Ovary (tissue), 10 donors: ENCODE measurements at places on chromosomes 5 and 9. TPM values are rescaled to one million over a fixed set of nuclear protein-coding genes. Genes with fewer than 3 reads are reported as not detected.

GRCh38 chr5:54186912-54187445 lies 123.4 kb downstream of the ARL15 start:
- H3K27ac ChIP-seq: no peak overlapping the region
- no peak overlapping the region for H3K4me3 ChIP-seq
- H3K36me3 ChIP-seq: no peaks in the 10 kb centered on the region
- no peaks in the 10 kb centered on the region for H3K27me3 ChIP-seq
- H3K4me1 ChIP-seq: no peaks in the 10 kb centered on the region
- DNase-seq: no peak

- H3K27ac ChIP-seq: no peak overlapping the region
- H3K36me3 ChIP-seq: no peaks in the 10 kb centered on the region
- H3K4me1 ChIP-seq: no peaks in the 10 kb centered on the region
- H3K4me3 ChIP-seq: no peak overlapping the region
- DNase-seq: no peak
Measured at GRCh38 chr5:72951671-72952468, 4.0 kb upstream of the FCHO2 start.

CORO2A gene
- total RNA-seq: 0.13 TPM

SCGB3A2 gene
- total RNA-seq: not detected

- no peaks in the 10 kb centered on the region for H3K27me3 ChIP-seq
- no peak overlapping the region for H3K4me3 ChIP-seq
- no peaks in the 10 kb centered on the region for H3K4me1 ChIP-seq
- no peak for DNase-seq
Measured at GRCh38 chr5:56517011-56517416, 283.9 kb upstream of the ANKRD55 start.

GRCh38 chr5:169162407-169162806 lies 138.5 kb downstream of the SLIT3 start:
- H3K36me3 ChIP-seq: no peaks in the 10 kb centered on the region
- no peak overlapping the region for H3K27ac ChIP-seq
- peaks cover 6% of the 10 kb centered on the region for H3K4me1 ChIP-seq
- H3K4me3 ChIP-seq: no peak overlapping the region

CREBRF gene
- 31.3 TPM for total RNA-seq

- no peak overlapping the region for H3K4me3 ChIP-seq
- no peaks in the 10 kb centered on the region for H3K36me3 ChIP-seq
- no peak overlapping the region for H3K27ac ChIP-seq
- no peak for DNase-seq
- H3K27me3 ChIP-seq: no peaks in the 10 kb centered on the region
Measured at GRCh38 chr5:35781181-35781790, 75.4 kb upstream of the IL7R start.

EXOSC2 gene
- total RNA-seq: 33.8 TPM

DNA sequence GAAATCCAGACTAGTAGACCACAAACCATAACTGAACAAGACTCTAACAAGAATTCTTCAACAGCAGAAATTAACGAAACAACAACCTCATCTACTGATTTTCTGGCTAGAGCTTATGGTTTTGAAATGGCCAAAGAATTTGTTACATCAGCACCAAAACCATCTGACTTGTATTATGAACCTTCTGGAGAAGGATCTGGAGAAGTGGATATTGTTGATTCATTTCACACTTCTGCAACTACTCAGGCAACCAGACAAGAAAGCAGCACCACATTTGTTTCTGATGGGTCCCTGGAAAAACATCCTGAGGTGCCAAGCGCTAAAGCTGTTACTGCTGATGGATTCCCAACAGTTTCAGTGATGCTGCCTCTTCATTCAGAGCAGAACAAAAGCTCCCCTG lies 68.6 kb downstream of the VCAN start:
- DNase-seq: no peak
- no peak overlapping the region for H3K4me3 ChIP-seq
- H3K36me3 ChIP-seq: no peaks in the 10 kb centered on the region
- H3K27me3 ChIP-seq: no peaks in the 10 kb centered on the region
- H3K27ac ChIP-seq: no peak overlapping the region
- no peaks in the 10 kb centered on the region for H3K4me1 ChIP-seq

- H3K27me3 ChIP-seq: no peaks in the 10 kb centered on the region
- peaks cover 36% of the 10 kb centered on the region for H3K4me1 ChIP-seq
- H3K27ac ChIP-seq: peak overlapping the region; percentile 90
- H3K36me3 ChIP-seq: no peaks in the 10 kb centered on the region
Measured at GRCh38 chr5:179819296-179820126, 1.2 kb upstream of the SQSTM1 start.

DNA sequence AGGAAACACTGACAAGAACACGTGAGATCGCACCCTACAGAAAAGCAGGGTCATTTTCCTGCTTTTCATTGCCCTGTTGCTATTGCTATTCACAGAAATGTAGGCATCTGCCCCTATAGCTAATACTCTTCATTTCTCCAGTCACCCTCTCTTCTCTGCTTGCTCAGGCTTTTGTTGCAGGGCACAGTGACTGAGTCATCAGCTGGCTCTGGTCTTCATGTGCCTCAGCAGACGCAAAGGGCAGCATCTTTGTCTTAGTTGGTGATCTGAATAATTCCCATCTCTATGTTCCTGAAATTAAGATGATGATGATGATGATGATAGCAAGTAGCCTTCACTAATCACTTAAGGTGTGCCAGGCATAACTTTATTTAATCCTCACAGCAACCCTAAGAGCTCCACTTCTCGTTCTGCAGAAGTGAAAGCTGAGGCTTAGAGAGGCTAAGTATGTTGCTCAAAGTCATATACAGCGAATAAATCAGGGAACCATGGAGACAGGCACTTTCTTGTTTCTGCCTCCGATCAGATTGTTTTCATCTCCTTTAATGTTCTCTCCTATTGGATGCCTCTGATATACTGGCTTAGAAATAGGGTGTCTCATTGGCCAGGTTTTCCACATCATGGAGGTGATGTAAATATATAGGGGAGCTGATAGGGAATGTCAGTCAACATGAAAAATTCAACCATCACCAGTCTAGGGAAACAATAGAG lies 133.0 kb upstream of the STK32A start:
- H3K4me3 ChIP-seq: no peak overlapping the region
- H3K36me3 ChIP-seq: no peaks in the 10 kb centered on the region
- H3K4me1 ChIP-seq: peaks cover 2% of the 10 kb centered on the region
- H3K27me3 ChIP-seq: no peaks in the 10 kb centered on the region
- no peak for DNase-seq

PAX5 gene
- not detected for total RNA-seq

- H3K4me1 ChIP-seq: peaks cover 2% of the 10 kb centered on the region
- no peaks in the 10 kb centered on the region for H3K36me3 ChIP-seq
- H3K4me3 ChIP-seq: no peak overlapping the region
Measured at GRCh38 chr5:170217831-170218230, 15.0 kb upstream of the C5orf58 start.

DNA sequence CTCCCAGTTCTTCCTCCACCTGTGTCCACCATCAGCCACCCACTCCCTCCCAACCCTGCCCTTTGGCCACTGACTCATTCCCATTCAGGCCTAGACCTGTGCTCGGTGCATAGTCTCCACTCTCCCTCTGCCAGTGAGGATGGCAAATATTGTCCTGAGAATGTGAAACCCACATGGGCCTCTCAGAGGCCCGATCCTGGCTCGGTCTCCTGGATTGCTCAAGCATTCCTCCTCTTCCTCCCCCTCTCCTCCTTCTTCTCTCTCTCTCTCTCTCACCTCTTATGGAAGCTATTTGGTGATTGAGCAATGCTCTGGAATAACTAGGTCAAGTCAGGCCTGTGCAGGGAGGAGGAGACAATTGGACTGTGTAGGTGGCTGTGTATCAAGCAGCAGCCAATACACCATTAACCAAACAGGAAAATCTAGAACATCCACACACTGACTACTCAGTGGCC lies 99.9 kb downstream of the KLF4 start:
- no peak overlapping the region for H3K4me3 ChIP-seq
- H3K36me3 ChIP-seq: no peaks in the 10 kb centered on the region
- DNase-seq: no peak
- H3K27ac ChIP-seq: no peak overlapping the region
- no peaks in the 10 kb centered on the region for H3K27me3 ChIP-seq

DMGDH gene
- 5.6 TPM for total RNA-seq

DNA sequence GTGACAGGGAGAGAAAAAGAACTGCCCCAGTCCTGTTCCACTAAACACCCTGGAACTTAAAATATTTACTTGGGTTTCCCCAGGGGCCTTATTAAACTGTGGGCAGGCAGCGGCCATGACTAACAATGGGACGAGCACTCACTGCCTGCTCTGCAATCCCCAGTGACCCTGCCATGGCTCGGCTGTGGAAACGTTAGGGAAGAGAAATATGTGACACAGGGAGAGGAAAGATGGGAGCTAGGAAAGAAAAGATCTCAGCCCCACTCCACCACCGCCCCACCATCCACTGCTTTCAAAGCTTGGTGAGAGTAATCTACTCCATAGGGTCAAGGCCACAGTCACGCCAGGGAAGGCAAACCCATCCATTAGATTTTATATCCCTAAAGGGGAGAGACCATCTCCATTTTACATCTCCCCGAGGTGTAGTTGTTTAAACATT lies 117.6 kb downstream of the EFNA5 start:
- no peaks in the 10 kb centered on the region for H3K4me1 ChIP-seq
- H3K27me3 ChIP-seq: no peaks in the 10 kb centered on the region
- no peak overlapping the region for H3K27ac ChIP-seq
- no peak overlapping the region for H3K4me3 ChIP-seq
- no peak for DNase-seq
- no peaks in the 10 kb centered on the region for H3K36me3 ChIP-seq

MYOT gene
- 1.1 TPM for total RNA-seq

CDX1 gene
- 0.23 TPM for total RNA-seq

DNA sequence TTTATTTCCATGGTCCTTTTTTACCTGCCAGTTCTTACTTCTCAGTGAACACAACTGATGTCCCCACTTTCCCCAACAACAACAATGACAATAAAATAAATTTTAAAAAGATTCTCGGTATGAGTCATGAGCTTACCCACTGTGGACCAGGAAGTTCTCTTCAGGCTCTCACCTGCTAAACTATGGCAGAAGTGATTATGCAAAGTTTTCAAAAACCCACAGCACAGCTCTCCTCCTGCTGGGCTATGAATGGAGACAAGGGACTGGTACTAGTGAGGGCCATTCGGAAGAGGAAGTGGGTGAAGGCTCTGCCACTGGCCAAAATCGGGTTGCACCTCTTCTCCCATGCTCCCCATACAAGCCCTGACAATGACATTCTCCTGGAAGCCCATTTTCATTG lies 429.4 kb downstream of the PIK3R1 start:
- no peaks in the 10 kb centered on the region for H3K27me3 ChIP-seq
- no peak overlapping the region for H3K27ac ChIP-seq
- H3K4me1 ChIP-seq: no peaks in the 10 kb centered on the region
- H3K36me3 ChIP-seq: no peaks in the 10 kb centered on the region
- no peak overlapping the region for H3K4me3 ChIP-seq

DNA sequence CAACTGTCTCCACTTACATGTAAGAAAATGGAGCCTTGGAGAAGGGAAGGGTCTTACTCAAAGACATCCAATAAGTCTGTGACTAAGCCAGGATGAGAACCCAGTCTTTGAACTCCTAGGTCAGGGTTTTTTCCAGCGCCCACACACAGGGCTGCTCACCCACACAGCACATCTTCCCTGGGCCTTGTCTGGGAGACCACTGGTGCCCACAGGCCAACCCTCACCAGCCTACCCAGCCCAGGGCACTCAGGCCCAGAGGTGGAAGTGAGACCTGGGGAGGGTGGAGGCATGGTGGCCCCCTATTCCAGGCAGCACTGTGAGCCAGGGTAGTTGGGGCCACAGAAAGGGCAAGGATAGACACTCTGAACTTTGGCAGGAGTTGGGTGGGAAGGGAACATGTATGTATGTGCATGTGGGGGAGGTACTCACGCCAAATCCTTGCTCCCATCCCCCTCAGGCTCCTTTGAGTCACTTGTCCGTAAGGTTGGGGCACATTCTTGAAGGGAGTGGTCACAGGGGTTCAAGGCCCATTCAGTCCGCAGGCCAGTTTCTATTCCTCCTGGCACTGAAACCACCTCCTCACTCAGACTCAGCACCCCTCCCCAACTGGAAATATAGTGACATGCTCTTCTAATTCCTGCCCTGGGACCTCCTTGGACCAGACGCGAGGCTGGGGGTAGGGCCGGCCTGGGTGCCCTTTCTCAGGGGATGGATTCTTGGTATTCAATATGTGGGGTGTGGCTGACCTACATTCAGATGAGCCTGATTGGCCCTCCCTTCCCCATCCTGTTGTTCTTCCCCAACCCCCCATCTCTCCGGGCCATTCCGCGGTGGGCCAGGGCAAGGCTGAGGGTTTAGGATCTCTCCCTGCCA lies 2.9 kb upstream of the SLC4A9 start:
- no peaks in the 10 kb centered on the region for H3K36me3 ChIP-seq
- H3K27ac ChIP-seq: no peak overlapping the region
- H3K4me1 ChIP-seq: no peaks in the 10 kb centered on the region
- no peak overlapping the region for H3K4me3 ChIP-seq
- DNase-seq: no peak
- no peaks in the 10 kb centered on the region for H3K27me3 ChIP-seq

CTXN3 gene
- not detected for total RNA-seq

DNA sequence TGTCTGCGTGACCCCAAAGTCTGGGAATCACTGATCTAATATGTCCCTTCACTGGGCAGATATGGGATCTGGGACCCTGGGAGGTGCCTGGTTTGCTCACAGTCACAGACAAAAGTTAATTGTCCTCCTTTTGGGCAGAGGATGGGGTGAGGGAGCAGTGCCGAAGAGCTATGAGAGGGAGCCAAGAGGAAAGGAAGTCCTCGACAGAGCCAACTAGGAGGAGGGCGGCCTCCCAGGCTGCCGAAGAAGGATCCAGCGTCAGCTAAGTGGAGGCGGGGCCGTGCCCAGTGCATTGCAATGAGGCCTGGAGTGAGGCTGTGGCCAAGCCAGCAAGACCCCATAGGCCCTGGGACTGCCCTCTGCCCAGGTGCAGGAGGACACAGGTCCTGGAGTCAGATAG lies 11.4 kb downstream of the AIF1L start:
- no peak overlapping the region for H3K4me3 ChIP-seq
- H3K27me3 ChIP-seq: no peaks in the 10 kb centered on the region
- peaks cover 1% of the 10 kb centered on the region for H3K4me1 ChIP-seq
- H3K27ac ChIP-seq: no peak overlapping the region
- no peak for DNase-seq

GRCh38 chr5:142644640-142645361 lies 41.1 kb downstream of the FGF1 start:
- no peaks in the 10 kb centered on the region for H3K4me1 ChIP-seq
- no peaks in the 10 kb centered on the region for H3K27me3 ChIP-seq
- no peak overlapping the region for H3K27ac ChIP-seq
- no peak for DNase-seq
- no peak overlapping the region for H3K4me3 ChIP-seq

GRCh38 chr5:127938746-127939145 lies 144.8 kb upstream of the SLC12A2 start:
- H3K27ac ChIP-seq: no peak overlapping the region
- no peak for DNase-seq
- no peak overlapping the region for H3K4me3 ChIP-seq
- peaks cover 3% of the 10 kb centered on the region for H3K4me1 ChIP-seq

UNC13B gene
- total RNA-seq: 22.2 TPM

ASB6 gene
- total RNA-seq: 11.3 TPM

DNA sequence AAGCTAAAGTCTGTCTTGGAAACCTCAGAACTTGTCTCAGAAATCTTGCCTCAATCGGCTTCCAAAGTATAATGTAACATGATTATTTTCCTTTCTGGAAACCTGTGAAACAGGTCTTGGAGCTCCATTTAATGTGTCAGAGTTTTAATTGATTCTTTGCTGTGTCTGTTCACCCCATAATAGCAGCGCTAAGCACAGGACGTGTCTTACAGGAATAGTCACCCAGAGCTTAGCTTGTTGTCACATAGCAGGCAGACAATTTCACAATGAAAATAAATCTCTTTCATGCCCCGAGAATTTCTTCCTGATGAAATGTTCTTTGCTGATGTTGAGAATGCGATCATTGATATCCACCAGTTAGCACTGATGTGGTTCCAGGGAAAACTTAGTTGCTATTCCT lies 40.2 kb upstream of the PTPN3 start:
- H3K4me3 ChIP-seq: no peak overlapping the region
- H3K27ac ChIP-seq: no peak overlapping the region
- no peaks in the 10 kb centered on the region for H3K27me3 ChIP-seq
- no peaks in the 10 kb centered on the region for H3K36me3 ChIP-seq
- H3K4me1 ChIP-seq: no peaks in the 10 kb centered on the region

GLE1 gene
- 19.4 TPM for total RNA-seq
